ENCODE measurements at places on chromosomes 16 and 17. TPM values are rescaled to one million over a fixed set of nuclear protein-coding genes. Genes with fewer than 3 reads are reported as not detected.

Gene PPP1R9B
- 23.0 TPM for total RNA-seq

GRCh38 chr17:2613089-2613808 lies 19.8 kb downstream of the PAFAH1B1 start:
- no peak for DNase-seq

DNA sequence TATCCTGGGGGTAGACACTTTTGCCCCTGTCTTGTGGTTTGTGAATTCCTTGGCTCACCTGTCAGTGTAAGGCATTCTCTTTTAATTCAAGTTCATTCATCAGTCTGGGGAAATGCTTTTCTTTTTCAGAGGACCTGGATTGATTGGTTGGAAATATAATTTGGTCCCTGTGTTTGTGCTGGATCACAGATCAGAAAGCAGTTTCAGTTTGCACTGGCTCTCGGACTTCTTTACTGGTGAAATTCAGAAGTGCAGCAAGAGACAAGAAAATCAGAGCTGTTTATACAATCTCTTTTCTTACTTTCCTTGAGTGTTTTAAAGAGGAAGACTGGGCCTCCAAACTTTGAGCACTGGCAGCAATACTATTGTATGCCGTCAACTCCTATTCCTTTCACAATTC lies 161.8 kb upstream of the KCNJ16 start:
- DNase-seq: no peak

Gene CISD3
- total RNA-seq: 10.7 TPM

GRCh38 chr16:79628988-79629387 lies 28.5 kb upstream of the MAF start:
- DNase-seq: no peak

DNA sequence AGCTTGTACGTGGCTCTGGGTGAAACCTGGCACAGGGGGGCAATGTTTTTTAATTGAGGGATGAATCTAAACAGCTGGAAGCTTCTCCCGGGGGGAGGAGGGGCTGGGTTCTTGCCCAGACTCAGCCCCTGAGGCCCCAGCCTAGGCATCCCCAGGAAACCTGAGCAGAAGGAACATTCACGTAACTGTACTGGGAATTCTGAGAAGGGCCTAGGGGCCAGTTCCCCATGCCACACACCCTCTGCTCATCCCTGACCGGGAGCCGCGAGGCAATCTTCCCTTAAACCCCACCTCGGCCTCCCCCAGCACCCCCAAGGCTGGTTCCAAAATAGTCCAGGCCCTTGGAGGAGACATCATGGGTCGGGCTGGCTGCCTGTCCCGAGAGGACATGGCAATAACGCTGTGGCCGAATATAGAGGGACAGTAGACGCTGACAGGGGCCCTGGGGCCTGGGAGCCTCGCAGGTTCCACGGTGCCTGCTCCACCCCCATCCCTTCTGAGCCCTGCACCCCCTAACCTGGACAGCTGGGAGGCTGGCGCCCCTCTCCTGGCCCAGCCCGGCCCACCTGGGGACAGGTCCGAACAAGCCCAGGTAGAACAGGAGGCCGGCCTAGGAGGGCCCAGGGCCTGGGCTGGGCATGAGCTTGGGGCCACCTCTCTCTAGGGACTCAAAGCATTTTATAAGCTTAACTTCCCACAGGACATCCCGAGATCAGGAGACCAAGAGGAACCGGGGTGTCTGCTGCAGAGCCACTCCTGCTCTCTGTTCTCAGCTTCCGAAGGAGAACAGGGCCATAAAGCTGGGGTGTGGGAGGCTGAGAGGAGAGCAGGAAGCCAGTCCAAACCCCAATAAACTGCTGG lies 83.2 kb upstream of the TOB1 start:
- no peak for DNase-seq

GRCh38 chr17:42618442-42619150 lies 9.1 kb downstream of the TUBG1 start:
- peak; percentile 91 for DNase-seq

- no peak for DNase-seq
Measured at GRCh38 chr16:54007504-54007903, 279.1 kb downstream of the IRX3 start.
